C1 segment of cervical spinal cord (tissue), 14 donors: ENCODE measurements at places on chromosomes 2 and 18.

GRCh38 chr2:58845011-58845410 is 603.9 kb upstream of the FANCL start:
- no peak for DNase-seq

DNA sequence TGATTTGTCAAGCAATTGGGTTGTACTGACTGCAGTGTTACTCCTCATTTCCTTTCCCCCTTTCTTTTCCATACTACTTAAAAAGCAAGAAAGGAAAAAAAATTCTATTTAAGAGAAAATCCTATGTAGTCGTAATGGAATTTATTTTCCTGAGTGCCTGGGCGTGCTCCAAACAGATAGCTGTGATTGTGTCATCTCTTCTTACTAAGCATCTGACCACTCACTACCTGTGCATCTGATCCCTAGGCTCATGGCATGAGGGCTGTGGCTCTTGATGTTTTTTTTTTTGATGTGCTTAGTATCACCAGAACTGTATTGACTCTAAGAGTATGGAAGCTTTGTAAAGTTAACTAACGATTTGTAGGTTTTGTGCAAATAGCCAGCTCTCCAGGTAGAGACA is 19.0 kb downstream of the CRIM1 start:
- no peak for DNase-seq

- DNase-seq, result no peak
Measured at GRCh38 chr2:12514631-12515437, 201.9 kb upstream of the TRIB2 start.

DNA sequence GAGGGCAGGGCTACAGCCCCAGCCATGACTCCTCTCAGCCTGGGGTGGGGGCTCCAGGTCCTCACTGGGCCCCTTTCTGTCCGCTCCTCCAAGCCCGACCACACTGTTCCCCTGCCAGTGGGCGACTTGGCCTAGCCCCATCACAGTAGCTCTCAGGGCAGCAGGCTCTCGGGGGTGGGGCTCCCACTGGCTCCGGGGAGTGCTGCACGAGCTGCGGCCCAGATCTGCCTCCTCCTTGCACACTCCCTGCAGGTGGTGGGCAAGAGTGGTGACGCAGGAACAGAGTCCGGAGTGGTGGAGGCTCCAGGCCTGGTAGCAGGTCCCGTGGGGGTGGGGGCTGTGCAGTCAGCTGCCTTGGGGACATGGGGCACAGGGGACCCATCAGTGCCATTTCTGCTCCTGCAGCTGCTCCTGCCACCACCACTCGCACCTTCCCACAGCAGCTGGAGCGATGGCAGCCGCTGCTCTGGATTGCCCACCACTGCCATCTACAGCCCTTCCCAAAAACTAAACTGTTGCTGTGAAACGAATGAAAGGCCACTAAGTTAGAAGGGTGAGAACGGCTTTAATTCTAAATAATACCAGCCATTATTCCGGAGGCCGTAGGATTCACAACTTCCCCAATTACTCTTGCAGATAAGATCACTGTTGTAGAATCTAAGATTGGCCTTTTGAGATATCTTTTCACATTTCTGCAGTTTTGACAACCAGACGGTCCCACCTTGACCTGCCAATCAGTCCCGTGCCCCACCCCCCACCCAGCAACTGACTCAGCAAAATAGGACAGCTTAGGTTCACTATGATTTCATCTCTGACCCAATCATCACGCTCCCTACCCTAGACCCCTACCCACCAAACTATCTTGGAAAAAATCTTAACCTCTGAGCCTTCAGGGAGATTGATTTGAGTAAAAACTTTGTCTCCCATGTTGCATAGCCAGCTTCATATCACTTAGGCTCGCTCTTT is 530.2 kb downstream of the DCC start:
- DNase-seq, result no peak

DNA sequence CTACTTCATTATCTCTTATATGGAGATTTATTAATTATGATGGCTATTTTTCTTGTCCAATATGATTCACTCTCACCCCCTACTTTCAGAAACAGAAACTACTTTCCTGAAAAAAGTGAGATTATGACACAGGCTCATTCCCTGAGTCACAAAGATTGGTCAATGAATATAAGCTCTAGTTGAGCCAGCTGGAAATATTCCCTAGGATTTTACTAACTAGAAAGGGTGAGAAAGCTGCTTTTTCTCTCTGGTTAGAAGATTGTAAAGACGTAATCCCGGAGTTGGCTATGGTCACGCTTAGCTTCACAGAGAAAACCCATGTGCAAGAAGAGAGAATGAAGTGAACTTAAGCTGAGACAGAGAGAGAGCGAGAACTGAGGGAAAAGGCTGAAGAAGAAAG is 223.7 kb upstream of the SMAD7 start:
- DNase-seq, result no peak

GRCh38 chr2:176745543-176746200 is 466.9 kb upstream of the HNRNPA3 start:
- DNase-seq, result no peak

DNA sequence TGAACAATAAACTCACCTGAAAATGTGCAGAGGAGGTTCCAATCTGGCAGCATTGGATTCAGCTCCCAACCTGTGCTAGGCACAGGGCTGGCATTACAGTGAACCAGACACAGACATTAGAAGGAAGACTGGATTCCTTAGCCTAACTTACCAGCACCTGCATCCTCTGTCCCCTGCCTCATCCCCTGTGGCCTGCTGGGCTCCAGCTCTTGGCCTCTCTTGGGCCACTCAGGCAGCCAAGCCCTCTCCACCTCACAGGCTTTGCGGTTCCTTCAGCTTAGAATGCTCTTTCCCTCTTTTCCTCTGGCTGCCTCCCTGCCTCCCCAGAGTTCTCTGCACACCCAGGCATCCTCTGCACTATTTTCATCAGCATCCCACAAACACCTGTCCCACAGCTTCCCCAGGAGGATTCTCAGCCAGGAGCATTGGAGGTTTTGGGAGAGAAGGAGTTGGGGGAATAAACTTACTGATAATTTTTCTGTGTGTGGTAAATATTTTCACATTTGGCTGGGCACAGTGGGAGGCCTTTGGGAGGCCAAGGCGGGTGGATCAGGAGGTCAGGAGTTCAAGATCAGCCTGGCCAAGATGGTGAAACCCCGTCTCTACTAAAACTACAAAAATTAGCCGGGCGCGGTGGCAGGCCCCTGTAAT is 132.0 kb downstream of the INHBB start:
- no peak for DNase-seq

DNA sequence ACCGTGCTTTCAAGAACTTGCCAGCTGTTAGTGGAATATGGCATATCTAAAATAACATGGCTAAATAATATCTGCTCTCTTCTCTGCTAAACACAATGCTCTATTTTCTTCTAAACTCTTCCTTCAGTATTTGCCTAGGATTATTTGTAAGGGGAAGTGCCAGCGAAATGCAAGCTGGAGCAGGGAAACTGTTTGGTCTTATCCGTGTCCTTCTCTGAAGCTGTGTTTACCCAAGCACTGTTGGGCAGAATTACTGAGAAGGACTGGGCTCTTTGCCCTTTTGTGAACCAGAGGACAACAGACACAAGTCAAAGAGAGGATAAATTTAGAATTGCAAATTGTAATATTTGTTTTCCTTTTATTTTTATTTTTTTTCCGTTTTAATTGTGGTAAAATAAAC is 23.6 kb downstream of the CPO start:
- no peak for DNase-seq

DNA sequence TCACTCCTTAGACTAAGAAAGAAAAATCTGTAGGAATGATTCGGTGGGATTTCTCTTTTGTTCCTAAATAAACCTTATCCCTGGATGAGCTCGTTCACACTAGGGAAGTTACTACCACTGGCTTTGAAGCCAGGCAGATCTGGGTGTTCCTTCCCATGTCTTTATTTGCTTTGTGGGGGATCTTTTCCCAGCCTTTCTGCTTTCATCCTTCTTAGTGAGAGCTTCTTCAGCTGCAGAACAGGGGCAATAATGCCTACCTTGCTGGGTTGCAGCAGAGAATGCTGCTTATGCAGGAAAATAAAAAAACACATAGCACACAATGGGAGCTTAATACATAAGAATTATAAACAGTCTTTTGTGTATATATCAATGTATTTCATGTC is 292.1 kb downstream of the SOX11 start:
- DNase-seq, result no peak

DNA sequence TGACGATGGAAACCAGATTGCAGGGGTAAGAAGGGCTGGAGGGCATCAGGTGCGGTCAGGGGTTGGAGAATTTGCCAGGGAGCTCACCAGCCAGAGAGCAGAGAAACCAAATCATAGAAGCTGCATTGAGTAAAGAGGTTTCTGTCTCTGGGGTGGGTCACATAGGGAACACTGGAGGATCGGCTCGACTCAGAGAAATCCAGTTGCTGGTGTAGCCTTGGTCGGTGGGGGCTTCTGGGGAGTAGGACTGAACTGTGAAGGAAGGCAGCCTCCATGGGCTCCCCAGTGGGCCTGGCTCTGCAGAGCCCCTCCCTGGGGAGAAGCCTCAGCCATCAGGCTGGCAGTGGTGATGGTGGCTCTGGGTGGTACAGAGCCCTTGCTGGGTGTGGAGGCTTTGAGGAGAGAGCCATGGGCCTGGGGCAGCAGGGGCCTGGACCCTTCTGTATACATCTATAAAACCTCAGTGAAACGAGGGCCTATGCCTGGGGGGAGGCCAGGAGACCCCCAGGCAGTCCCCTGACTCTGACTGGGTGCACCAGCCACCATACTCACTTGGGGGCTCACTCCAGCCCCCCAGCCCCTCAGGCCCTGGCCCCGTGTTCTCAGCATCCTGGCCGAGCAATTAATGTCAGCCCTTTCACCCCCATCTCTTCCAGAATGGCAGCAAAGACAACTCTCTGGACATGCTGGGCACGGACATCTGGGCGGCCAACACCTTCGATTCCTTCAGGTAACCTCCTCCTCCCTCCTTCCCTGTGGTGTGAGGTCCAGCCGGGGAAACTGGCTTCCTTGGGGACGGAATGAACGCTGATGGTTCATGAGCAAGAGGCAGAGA is 124.5 kb downstream of the CTIF start:
- DNase-seq, result no peak

GRCh38 chr2:127790694-127791529 is 20.1 kb downstream of the WDR33 start:
- no peak for DNase-seq

DNA sequence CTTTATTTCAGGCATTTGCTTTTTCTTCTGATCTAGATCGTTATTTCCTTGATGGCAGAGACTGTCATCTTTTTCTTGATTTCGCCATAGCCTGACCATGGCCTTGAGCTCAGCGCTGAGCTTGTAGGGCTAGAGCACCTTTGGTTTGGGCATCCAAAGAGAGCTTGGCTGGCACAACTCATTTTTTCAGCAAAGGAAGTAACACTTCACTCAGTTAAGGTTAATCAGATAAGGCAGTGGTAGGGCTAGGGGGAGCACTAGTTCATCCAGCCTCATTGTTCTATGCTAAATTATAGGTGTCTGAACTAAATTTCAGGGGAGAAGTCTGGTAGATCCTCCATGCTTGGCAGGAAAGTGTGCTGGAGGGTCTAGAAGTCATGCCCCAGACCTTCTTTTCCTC is 125.0 kb downstream of the SETBP1 start:
- no peak for DNase-seq

DNA sequence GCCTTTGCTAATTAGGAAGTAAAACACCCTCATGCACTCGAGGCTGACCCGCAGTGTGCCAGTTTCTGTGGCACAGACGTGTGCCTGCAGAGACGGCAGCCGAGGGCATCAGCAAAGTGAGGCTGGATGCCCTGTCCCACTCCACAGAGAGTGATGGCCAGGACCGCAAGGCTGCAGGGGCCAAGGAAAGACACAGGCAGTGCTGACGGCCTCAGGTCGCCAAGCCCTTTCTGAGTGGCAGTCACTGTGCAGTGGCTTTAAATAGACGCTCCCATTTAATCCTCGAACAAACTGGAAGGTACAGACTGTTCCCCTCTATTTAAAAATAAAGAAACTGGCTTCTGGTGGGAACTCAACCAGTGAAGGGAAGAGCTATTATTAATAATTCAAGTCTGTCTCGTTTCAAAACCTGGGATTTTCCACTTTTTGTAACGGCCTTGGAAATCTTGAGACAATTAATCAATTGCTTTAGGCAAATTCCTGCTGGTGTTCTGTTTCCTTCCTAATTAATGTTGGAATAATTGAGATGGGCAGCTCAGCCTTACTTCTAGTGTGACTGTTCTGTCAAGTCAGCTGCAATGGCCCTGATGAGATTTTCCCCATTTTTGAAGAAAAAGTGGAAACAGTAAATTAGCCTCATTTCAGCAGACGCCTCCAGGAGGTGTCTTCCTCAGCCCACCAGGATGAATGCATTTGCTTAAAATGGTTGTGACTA is 644.6 kb upstream of the RAB6C start:
- DNase-seq, result no peak

DNA sequence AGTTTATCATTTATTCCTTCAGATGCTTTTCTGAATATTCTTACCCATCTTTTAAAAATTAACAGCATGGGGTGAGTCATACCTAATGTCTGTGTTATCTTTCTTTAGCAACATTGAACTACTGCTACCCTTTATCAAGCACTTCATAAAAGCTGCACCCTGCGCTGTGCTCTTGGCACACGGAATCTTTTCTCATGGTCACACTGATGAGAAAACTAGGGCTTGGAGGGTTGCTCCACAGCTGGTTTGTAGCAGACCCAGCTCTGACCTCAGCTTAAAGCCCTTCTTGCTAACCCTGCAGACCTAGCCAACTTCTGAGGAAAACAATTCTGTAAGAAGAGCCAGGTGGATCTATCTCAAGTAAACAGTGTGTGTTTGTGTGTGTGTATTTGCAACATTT is 106.3 kb downstream of the RNF144A start:
- no peak for DNase-seq

GRCh38 chr2:145199827-145200706 is 680.1 kb upstream of the ZEB2 start:
- peak; percentile 33 for DNase-seq

- DNase-seq, result no peak
Measured at GRCh38 chr18:43139288-43139946, 23.9 kb upstream of the RIT2 start.

DNA sequence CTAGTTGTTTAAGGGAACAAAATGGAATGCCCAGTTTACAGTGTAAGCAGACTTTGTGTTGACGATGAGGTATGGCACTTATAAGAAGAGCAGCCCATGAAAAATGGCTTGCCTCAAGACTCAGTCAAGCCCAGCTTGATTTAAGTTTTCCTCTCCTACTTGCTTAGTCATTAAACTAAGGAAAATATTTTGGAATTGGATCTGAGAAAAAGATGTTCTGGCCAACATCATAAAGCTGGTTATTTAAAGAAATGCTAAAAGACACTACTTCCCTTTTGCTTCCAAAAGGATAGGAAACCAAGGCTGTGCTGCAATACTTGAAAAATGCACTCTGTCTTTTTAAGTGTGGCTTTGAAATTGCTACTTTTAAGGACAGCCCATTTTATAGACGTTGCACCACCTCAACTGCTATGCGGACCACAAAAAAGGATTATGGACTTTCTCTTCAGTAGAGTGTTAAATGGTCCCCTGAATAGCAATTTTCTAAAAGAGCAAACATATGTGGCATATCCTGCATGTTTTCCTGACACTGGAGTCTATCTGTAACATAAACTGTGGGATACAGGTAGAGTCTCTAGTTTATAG is 32.1 kb downstream of the CCDC141 start:
- DNase-seq, result no peak

DNA sequence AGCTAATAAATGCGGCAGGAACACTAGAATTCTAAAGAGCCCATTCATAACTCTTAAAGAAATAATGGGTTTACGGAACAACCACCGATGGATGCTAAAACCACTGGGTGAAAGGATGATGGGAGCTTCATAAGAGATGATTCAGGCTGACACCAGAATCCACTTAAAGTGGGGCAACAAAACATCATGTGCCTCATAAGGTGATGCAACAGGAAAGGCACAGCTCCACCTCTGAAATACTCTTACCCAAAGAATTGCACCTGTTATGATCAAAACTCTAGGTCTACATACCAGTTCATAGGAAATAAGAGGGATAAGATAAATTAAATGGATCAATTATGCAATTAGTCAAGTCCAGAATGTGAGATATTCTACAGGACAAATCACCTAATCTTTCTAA is 131.4 kb downstream of the DHRS9 start:
- DNase-seq, result no peak
